Central memory CD4-positive, alpha-beta T cell (primary cell): ENCODE measurements at places on chromosomes 12 and 14.
A peak's percentile ranks its signal among the peaks of the same experiment; 100 is the strongest.

GRCh38 chr12:18224745-18225144 lies 36.6 kb upstream of the PIK3C2G start:
- DNase-seq: no peak

GRCh38 chr14:97264516-97265230 lies 467.5 kb downstream of the VRK1 start:
- DNase-seq: no peak

- DNase-seq: no peak
These were observed 37.3 kb upstream of the DCN start for GRCh38 chr12:91219919-91220318.

DNA sequence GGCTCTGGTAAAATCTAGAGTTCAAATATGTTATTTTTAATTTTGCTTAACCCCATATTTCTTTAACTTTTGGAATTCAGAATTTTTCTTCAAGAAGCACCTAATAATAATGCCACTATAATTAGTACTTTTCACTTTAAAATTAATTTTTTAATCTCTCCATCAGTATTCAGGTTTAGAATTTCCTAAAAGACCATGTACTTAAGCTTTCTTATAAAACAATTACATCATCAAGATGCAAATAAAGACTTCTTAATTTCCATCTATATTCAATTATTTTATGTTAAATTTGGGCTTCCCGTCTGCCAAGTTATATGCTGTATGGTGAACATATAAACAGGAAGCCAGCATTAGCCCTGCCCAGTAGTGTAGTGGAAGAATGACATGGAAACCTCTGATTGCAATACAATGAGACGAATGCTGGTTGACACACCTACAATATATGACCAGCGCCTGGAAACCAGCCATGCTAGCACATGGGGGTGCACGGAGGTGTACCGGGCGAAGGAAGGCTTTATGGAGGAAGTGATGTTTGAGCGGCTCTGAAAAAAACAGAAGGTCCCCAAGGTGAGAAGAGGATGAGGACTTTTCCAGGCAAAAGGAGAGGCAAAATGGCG lies 82.2 kb downstream of the LLPH start:
- no peak for DNase-seq

- DNase-seq: no peak
These were observed 5.9 kb upstream of the SIVA1 start for GRCh38 chr14:104746934-104747481.

DNA sequence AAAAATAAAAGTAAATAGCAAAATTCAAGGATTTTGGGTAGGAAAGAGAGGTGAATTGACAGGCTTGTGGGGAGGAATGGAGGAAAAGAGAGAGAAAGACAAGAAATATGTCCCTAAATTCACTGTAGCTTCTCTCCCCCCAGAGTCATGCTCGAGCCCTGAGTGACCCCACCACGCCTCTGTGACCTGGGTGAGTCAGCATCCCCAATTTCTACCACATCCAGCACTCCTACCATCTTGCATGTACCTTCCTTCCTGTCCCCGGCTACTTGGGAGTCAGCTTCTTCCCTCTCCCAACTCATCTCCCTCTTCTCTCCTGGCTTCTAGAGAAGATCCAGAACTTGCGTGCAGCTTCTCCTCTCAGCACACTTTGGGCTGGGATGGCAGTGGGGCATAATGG lies 9.8 kb downstream of the ZNF219 start:
- DNase-seq: no peak

- DNase-seq: no peak
These were observed 31.1 kb downstream of the SLC38A4 start for GRCh38 chr12:46794593-46795190.

DNA sequence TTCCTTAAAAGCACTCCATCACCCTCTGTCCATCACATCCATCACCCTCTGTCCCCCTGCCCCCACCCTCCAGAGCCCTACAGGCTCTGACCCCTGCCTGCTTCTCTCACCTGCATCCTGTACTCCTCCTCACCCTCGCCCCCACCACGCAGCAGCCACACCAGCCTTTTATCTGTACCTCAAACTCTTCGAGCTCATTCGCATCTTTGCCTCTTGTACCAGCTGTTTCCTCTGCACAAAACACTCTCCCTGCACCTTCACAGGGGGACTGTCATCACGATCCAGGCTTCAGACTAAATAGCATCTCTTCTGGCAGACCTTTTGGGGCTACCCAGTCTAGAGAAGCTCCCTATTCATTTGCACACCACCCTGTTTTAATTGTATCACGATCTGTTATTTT lies 24.1 kb downstream of the TMEM229B start:
- peak; percentile 9 for DNase-seq

- no peak for DNase-seq
These were observed 6.0 kb downstream of the HDAC7 start for GRCh38 chr12:47813511-47814196.

- DNase-seq: no peak
These were observed 243.7 kb downstream of the SLC41A2 start for GRCh38 chr12:104714369-104714768.

- no peak for DNase-seq
These were observed 30.8 kb downstream of the TTC7B start for GRCh38 chr14:90785471-90785870.

GRCh38 chr12:56894698-56895368 lies 39.4 kb downstream of the SDR9C7 start:
- no peak for DNase-seq

- DNase-seq: no peak
These were observed 31.3 kb downstream of the ACTN1 start for GRCh38 chr14:68947802-68948201.

- no peak for DNase-seq
These were observed 39.3 kb downstream of the SLC25A47 start for GRCh38 chr14:100362311-100362927.

DNA sequence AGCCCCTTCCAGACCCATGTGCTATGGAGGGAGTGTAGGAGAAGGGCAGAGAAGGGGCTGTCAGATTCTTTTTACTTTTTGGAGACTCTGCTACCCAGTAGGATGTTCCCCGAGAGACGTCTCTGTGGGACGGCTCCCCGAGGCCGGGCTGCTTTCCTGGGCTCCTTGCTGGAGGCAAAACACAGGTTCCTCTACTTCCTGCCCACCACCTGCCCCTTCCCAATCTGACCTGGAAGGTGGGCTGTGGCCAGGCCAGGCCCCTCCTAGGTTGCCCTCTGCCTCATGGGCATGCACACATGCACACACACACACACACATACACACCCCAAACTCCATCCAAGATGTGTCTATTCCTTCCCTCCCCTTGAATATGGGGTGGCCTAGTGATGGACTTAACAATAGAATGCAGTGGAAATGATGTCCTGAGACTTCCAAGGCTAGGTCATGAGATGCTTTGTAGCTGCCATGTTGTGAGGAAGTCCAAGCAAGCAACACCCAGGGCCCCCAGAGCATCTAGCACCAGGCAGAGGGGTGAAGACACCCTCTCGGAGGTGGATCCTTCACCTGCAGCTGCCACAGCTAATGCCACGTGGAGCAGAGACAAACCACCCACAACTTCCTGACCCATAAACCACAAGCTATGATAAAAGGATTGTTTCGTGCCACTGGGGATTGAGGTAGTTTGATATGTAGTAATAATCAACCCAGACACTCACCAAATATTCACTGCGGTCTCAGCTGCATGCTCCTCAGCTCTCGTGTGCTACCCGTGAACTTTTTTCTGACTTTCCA lies 1.6 kb upstream of the ASB2 start:
- DNase-seq: peak; percentile 89
